ELR (cell line): ENCODE measurements at places on chromosomes 2 and 18.
A peak's percentile ranks its signal among the peaks of the same experiment; 100 is the strongest.

DNA sequence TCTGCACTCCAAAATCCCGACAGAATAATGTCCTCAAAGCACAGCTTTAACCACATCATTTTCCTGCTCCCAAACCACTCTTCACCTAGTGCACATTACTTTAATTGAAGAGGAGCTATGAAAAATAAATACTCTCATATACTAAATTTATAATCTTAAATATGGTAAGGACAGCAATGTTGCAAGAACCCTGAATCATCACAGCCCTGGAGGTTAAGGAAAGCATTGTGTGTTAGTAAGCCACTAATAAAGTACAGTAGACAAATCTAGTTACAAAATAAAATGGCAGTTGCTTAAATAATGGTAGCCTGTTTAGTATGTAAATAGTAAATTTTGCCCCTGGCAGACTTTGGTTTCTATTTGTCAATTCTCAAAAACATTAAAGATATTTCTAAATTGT, 27.0 kb upstream of the CCDC178 start:
- DNase-seq = no peak

- no peak for DNase-seq
Observed at GRCh38 chr2:30622452-30622851, 175.4 kb downstream of the LCLAT1 start.

DNA sequence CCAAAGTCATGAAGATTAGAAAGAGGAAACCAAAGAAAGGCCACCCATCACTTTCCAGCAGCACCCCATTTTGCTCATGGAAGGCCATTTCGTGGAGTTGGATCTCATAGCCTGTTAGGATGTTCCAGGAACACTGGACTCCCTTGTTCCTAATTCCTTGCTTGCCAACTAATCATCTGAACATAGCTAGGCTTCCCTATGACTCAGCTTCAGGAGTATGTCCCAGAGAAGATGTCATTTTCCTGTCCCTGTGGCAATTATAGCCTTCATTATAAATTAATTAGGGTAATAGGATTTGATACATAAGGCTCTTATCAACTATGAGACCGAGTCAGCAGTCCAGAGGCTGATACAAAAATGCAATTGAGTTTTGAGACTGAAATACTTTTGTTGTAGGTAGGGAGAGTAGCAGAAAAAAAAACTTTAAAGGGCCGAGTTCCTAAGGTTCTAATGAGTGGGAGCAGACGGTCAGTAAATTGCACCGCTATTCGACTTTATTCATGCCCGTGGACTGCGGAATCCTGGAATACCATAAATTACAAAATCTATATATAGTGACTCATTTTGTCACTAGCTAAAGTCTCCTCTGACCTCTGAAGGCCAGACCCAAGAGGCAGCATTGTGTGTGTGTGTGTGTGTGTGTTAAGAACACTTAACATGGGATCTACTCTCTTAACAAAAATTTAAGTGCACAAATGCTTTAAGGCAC, 311.8 kb downstream of the FBXO15 start:
- DNase-seq = peak; percentile 1

- peak; percentile 26 for DNase-seq
Observed at GRCh38 chr2:73202156-73203054, at the start of gene NOTO. TSS of gene NOTO (plus strand) at chr2:73202574. CDS start at chr2:73202667, 93 bp downstream.

DNA sequence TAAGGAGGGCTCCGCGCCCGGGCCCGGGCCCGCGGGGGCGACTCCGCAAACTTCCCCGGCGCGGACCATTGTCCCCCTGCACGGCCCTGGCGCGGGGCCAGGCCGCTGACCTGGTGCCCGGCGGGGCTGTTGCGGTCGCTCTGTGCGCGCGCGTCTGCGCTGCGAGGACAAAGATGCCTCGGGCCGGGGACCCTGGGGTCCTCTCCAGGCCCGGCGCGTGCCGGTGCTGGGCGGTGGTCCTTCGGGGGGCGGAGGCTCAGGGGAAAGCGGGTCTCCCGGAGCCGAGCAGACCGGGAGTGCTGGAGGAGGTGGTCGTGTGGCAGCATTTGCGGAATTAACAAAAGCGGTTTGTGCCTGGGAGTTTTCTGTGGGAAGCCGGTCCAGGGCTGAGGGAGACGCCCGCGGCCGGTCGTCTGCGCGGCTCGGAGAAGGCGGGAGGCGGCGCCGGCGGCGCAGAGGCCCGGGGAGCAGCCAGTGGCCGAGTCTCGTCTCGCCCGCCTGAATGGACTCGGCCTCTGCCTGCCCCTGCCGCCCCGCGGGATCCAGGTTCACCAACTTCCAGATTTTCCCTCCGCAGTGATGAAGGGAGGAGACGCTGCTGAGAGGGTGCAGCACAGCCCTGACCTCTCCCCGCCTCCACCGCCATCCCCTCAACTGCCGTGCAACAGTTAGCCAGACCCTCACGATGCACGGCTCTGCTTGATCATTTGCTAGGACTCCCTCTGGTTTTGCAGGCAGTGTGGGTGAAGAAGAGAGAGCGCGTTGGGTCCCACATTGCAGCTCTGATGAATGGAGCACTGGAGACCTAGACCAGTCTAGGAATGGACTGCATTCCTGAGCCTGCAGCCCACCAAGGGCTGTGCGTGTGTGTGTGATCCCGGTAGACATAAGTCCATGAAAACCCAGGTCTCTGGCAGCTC, 705 bp downstream of the EFR3B start:
- DNase-seq = peak; percentile 46

DNA sequence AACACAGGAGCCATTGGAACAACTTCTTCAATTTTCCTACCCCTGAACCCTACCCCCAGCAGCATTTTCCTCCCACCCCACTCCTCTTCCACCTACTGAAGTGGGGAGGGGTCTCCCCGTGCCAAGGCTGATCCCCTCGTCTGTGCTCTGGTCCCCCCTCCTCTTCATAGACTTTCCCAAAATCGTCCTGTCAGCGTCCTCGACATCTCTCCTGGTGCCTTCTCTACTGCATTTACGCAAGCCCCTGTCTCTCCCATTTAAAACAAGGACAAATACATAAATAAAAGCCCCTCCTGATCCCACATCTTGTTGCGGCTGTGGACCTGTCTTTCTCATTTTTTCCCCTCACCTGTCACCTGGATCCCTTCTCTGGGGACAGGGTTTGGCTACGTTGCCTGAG, 42.2 kb downstream of the EMX1 start:
- DNase-seq = no peak
